ENCODE measurements at places on chromosomes 12 and 14. TPM values are rescaled to one million over a fixed set of nuclear protein-coding genes. Genes with fewer than 3 reads are reported as not detected.

- DNase-seq, result no peak
These were observed 172.5 kb downstream of the GXYLT1 start for GRCh38 chr12:41972196-41972595.

DNA sequence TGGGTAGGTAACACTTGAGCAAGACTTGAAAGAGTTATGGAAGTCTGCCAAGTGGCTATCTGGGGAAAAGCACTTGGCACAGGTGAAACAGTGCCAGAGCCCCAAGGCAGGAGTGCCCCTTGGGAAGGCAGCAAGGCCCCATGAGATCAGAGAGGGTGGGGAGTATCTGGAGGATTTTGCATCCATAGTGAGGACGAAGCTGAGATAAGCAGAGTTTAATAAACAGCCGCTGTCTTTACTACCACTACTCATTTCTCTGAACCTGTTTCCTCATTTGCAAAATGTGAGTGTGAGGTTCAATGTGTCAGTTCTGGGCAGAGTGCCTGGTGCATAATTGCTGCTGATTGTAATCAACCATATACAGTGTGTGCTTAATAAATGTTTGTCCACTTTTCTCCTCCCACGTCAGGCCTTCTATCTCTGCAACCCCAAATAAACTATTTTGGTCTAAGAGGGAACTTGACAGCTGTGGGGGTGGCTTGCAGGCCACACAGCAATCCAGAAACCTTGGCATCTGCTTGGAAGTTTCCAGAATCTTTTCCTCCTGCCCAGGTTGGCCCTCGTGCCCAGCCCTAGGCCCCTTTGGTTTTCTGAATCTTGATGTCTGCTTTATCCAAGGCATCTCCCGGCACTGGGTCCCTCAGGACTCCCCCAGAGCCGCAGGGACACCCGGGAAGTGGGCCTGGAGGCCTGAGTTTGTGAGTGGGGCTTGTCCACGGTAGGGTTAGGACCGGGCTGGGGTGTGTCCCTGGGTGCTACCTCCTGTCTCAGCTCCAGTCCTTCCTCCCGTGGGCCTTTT, 4.5 kb downstream of the ABCB9 start:
- no peak for DNase-seq

DNA sequence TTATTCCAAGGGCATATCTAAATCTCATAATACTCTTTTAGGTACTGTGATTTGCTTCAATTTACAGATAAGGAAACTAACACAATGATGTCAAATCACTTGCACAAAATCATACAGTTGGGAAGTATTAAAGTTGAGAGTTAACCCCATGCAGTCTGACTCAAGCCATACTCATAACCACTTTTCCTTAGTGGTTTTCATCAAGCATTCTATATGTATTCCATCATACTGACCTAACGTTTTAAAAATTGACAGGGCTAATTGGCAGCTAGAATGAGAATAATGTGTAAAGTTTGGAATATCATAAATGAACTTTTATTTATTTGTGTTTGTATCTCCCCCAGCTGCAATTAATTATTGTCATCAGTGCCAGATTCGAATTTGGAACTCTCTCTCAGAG, 20.9 kb downstream of the PUS7L start:
- DNase-seq, result no peak

DNA sequence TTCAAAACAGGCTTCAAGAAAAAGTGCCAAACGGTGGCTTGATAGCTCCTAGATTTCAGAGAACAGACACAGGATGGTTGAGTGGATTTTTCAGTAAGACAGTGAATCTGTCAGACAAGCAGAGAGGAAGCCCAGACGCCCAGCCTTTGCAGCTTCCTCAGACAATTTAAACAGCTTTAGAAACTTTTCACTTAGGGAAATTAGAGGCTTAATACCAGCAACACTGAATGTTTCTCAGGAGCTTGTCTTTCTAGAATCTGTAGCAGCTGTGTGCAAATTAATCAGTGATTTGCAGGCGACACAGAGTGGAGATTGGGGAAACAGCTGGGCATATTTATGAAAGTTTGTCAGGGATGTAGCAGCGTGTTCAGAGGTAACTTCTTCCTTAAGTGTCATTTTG, 362.1 kb downstream of the GALC start:
- no peak for DNase-seq

GRCh38 chr12:115960-116915, 49.7 kb downstream of the IQSEC3 start:
- DNase-seq, result no peak

DNA sequence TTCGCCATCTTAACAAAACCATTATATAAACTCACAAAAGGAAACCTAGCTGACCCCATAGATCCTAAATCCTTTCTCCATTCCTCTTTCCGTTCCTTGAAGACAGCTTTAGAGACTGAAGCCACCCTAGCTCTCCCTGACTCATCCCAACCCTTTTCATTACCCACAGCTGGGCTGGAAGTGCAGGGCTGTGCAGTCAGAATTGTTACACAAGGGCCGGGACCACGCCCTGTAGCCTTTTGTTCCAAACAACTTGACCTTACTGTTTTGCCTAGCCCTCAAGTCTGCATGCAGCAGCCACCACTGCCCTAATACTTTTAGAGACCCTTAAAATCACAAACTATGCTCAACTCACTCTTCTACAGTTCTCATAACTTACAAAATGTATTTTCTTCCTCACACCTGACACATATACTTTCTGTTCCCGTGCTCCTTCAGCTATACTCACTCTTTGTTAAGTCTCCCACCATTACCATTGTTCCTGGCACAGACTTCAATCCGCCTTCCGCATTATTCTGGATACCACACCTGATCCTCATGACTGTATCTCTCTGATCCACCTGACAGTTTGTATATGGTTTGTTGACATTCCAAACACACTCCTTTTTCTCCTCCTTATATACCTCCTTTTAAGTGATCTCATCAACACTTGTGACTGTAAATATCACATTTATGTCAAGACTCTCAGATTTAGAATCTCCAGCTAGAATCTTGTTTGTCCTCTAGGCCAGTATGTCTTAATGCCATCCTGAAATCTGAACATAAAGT, 208.7 kb downstream of the KITLG start:
- no peak for DNase-seq

Gene SDSL
- total RNA-seq, result 0.20 TPM

Gene LRRIQ1
- not detected for total RNA-seq
